GM23338 (cell line): ENCODE measurements at places on chromosomes 2 and 18.

- DNase-seq = no peak
- H3K27ac ChIP-seq = no peak overlapping the region
- no peak overlapping the region for H3K4me3 ChIP-seq
- peaks cover 5% of the 10 kb centered on the region; the same call in 1 of the 2 replicates for H3K36me3 ChIP-seq
- H3K4me1 ChIP-seq = no peaks in the 10 kb centered on the region
- H3K27me3 ChIP-seq = no peaks in the 10 kb centered on the region
These were observed 67.8 kb downstream of the COA5 start for GRCh38 chr2:98540536-98540935.

GRCh38 chr18:50875966-50876536 is 2.9 kb upstream of the ME2 start:
- no peak for DNase-seq
- peaks cover 12% of the 10 kb centered on the region; the same call in 1 of the 2 replicates for H3K4me1 ChIP-seq
- no peaks in the 10 kb centered on the region for H3K36me3 ChIP-seq
- no peaks in the 10 kb centered on the region for H3K27me3 ChIP-seq
- H3K27ac ChIP-seq = no peak overlapping the region
- H3K4me3 ChIP-seq = no peak overlapping the region

- no peaks in the 10 kb centered on the region for H3K27me3 ChIP-seq
- no peak for DNase-seq
- no peak overlapping the region for H3K27ac ChIP-seq
- no peaks in the 10 kb centered on the region for H3K36me3 ChIP-seq
These were observed 24.8 kb downstream of the SERPINE2 start for GRCh38 chr2:224014336-224014735.

- H3K4me3 ChIP-seq = no peak overlapping the region
- peaks cover 28% of the 10 kb centered on the region for H3K4me1 ChIP-seq
- no peak overlapping the region for H3K27ac ChIP-seq
- no peaks in the 10 kb centered on the region for H3K36me3 ChIP-seq
These were observed 27.3 kb downstream of the SPRED2 start for GRCh38 chr2:65404988-65405697.
